ENCODE measurements at places on chromosomes 2 and 18.

DNA sequence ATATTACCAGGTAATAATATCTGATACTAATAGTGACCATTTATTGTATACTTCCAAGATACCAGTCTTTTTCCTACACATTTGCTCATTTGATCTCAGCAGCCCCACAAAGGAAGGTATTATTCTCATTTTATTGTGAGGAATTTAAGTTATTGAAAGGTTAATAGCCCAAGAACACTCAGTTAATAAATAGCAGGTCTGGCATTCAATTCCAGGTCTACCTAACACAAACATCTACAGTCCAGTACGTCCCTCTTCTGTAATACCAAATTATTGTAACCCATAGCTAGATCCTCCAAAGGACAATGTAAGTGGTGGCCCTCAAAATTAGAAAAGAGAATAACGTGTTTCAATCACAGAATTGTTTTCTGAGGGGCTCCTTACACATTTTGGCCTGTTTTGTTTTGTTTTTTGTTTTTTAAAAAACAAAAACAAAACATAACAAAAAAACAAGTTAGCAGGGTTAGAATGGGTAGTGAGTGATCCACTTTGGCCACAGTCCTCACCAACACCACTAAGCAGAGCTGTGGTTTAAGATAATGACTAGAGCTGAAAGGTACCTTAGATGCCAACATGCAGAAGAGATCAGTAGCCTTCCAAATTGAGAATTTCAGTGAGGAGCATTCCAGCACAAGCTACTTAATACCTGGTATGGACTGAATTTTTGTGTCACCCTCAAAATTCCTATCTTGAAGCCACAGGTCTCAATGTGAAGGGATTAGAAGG lies 137.5 kb downstream of the DYM start:
- DNase-seq: no peak

GRCh38 chr2:20132990-20133535 lies 81.6 kb upstream of the LAPTM4A start:
- no peak for DNase-seq

GRCh38 chr2:226130192-226130591 lies 669.4 kb downstream of the IRS1 start:
- no peak for DNase-seq

GRCh38 chr18:59024829-59025228 lies 114.9 kb upstream of the SEC11C start:
- no peak for DNase-seq

DNA sequence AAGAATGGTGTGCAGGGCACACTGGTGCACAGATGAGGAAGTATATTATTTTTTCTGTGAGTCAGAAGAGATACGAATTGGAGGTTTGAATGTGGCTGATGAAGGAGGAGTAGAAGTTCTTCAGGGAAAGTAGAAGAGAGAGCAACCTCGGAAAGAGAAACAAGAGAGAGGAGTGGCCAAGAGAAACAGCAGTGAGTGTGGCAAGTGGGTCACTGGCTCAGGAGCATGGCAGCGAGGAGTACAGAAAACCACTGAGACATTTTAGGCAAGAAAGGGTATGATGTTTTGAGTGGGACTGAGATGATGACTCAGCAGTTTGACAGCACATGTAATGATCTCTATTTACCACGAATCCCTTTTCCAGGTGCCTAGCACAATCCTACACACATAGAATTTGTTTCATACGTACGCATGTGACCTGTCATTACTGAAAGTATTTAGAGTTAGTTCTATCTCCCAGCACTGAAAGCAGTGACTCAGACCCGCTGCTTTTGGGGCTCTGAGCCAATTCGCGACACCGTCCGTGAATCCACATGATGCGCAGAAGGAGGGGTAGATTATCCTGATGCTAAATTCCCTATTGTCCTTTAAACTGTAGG lies 915.4 kb downstream of the DCDC2C start:
- no peak for DNase-seq

DNA sequence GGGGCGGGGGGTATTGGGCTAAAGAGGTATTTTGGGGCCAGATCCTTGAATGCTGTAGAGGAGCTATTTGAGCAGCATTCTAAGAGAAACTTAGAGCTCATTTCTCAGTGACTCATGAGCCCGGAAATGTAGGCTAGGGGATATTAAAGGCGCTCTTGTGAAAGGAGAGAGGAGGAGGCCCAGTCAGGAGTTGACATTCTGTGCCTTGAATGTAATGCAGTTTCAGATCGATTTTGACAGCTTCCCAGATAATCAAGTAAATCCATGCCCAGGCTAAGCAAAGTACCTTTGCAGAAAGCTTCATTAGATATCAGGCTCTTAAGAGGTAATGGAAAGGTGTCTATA lies 1.5 kb downstream of the CAB39 start:
- no peak for DNase-seq

GRCh38 chr2:181649436-181649979 lies 7.4 kb downstream of the CERKL start:
- DNase-seq: no peak

DNA sequence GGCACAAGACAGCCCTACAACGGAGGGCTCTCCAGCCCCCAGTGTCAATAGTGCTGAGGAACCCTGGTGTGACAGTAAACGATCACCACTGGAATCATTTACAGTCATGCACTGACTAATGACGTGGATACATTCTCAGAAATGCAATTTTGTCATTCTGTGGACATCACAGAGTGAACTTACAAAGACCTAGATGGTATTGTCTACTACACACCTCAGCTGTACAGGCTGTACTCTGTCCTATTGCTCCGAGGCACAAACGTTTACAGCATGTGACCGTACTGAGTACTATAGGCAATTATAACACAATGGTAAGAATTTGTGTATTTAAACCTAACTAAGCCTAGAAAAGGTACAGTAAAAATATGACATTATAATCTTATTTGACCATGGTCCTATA lies 67.2 kb downstream of the CD8B2 start:
- no peak for DNase-seq

All from stimulated activated CD8-positive, alpha-beta memory T cell treated with anti-CD3 and anti-CD28 coated beads, Interleukin-15, amount 100 ng/mL, for 24 hours (primary cell).